ENCODE measurements at places on chromosomes 11 and 22. TPM values are rescaled to one million over a fixed set of nuclear protein-coding genes. Genes with fewer than 3 reads are reported as not detected.
A peak's percentile ranks its signal among the peaks of the same experiment; 100 is the strongest.

DNA sequence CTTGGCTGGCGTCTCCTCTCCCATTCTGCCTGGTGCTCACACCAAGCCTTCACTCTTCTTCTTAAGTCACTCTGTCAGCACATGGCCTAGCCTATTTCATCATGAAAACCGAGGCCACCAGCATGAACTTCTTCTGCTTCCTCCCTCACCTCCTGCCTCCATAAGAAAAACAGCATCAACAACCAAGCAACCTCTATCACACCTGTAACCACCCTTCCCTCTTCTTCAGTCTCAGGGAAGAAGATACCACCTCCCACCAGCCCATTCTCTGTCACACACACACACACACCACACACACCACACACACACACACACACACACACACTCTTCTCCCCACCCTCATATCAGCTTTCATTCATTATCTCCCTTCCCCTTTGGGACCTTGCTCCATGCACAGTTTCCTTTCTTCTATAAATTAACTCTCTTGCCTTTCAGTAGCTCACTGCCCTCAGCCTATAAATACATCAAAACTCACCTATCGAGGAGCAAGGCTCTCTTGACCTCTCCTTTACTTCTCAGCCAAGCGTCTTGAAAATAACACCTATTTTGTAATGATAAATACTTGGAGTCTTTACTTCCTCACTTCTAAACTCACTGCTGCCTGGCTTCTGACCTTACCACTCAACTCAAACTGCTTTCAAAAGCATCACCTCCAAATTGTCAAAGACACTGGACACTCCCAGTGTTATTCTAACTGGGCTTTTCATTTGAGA is 36.6 kb downstream of the SC5D start:
- no peak for DNase-seq

DNA sequence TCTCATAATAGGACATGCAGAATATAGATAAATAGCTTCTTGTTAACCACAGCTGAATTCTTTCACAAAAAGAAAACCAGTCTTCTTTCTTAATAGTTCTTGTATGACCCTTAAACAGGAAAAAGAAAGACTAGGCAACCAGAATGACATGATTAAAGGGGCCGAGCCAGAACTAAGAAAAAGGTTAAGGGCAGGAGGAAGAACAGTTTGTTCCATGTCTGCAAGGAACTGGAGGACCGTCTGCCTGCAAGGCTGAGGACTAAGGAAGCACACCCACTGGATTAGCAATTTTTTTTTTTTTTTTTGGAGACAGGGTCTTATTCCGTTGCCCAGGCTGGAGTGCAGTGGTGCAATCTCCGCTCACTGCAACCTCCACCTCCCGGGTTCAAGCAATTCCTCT is 26.0 kb upstream of the TMPRSS5 start:
- DNase-seq = no peak

DNA sequence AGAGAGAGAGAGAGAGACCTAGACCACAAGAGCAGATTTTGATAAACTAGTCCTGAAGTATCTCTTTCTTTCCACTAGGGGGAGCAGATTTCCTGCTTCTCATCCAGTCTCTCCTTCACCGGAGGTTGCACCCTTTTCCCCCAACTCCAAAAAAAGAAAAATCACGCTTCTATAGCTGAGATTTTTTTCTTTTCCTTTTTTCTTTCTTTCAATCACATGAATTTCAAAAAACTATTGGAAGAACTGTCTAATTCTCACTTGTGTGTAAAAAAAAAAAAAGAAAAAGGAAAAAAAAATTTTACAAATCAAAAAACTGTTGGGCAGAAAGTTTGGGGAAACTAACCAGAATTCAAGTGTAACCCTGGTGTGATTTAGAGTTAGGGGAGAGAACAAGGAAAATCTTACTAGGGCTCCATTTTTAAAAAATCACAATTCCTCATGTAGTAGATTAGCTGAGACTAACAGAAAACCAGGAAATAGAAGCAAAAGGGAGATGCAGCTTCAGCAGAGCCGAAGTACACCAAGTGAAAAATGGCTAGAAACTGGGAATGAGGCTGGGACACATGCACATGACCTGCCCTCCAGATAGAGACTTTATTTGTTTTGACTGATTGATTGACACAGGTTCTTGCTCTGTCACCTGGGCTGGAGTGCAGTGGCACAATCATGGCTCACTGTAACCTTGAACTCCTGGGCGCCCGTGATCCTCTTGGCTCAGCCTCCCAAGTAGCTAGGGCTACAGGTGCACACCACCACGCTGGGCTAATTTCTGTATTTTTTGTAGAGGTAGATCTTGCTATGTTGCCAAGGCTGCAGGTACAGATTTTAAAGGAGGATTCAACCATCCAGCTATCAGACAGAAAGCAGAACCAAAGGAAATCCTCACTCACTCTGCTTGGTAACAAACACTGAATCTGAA is 27.1 kb downstream of the SDHD start:
- no peak for DNase-seq

The DRD4 gene
- not detected for total RNA-seq

- DNase-seq = no peak
These were observed 58.2 kb downstream of the ZNF280B start for GRCh38 chr22:22450343-22450839.

The MFRP gene
- not detected for total RNA-seq

The MOGAT2 gene
- not detected for total RNA-seq

DNA sequence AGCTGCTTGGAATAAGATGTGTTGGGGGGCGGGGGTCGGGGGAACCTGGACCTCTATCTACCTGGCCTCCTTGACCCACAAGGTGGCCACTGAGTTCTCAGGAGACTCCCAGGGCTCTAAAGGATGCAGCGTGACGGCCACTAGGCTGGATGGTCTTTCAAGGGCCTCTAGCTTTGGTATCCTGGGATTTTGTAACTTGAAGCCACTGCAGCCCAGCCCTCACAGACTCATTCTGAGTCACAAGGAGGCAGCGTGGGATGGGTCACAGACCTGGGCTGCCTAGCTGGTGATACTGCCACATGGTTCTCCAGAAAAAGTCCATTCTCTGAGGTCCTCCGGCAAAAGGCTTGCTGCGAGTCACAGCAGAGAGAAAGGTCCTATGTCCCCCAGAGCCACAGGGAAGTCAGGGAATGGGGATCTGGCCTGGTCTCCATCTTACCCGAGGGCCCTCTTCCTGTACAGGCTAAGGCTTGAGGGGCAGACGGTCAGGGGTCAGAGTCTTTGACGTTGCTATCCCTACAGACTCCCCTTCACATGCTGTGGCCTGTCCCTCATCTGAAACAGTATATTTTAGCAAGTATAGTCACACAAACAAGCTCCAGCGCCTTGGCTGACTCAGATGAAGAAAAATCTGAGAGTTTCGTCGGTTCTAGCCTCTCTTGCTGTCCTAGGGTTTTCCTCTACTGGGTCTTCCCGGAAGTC is 52.4 kb downstream of the KCNC1 start:
- DNase-seq = no peak

- no peak for DNase-seq
These were observed 20.6 kb upstream of the AP1B1 start for GRCh38 chr22:29408940-29409339.

GRCh38 chr11:78256962-78257361 is 68.2 kb downstream of the USP35 start:
- peak; percentile 97 for DNase-seq

- no peak for DNase-seq
These were observed 78.2 kb downstream of the PPFIBP2 start for GRCh38 chr11:7591987-7592386.

The ACRV1 gene
- total RNA-seq = not detected

- DNase-seq = peak; percentile 79
These were observed 13.0 kb upstream of the MYEOV start for GRCh38 chr11:69280994-69281393.

The HEPN1 gene
- not detected for total RNA-seq

- no peak for DNase-seq
These were observed 7.7 kb upstream of the TCF20 start for GRCh38 chr22:42277988-42278776.

The LRP4 gene
- 22.5 TPM for total RNA-seq

- DNase-seq = no peak
These were observed 3.5 kb downstream of the YIF1A start for GRCh38 chr11:66285250-66285947.

GRCh38 chr22:44309137-44309536 is 3.6 kb downstream of the SHISAL1 start:
- peak; percentile 83 for DNase-seq

The CARNS1 gene
- 9.7 TPM for total RNA-seq

GRCh38 chr11:14306481-14306880 is 52.5 kb downstream of the RRAS2 start:
- DNase-seq = no peak

DNA sequence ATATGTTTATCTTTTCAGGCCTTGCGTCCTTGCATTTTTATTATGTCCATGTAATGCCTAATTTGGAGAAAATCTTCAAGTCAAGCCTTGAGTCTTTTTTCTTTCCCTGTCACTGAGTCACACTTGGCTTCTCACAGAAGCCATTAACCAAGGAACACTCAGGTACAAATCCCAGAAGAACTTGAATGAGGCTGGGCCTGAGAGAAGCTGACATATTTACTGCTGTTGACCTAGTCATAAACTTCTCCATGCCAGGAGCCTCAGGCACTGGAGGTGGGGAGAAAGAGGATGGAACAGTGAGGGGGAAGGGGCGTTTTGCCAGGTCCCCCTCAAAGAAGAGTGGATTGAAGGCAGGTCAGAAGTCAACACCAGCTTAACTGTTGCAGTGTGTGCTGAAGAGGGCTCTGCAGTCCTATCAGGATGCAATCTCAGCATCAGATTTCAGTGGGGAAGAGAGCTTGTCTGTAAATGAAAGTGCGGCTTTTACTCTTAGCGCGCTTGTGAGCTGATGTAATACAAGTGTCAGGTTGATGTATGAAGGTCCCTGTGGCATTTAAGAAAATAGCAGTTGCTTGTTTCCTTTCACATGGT is 526.0 kb downstream of the ETS1 start:
- DNase-seq = no peak

DNA sequence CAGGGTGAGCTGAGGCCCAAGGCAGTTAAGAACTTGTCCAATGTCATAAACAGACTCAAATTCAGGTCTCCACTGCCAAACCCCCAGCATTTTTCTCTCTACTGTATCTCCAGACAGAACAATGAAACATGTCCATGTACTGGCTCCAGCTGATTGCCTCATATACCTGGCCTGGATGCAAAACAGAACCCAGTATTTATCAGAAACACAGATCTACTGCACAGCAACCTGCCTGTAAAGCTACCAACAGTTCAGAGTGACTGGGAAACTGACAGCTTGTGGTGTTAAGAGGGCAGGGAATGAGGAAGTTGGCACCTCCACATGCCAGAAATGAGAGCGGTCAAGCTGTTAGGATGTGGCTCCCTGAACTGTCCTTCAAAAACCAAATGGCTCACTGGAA is 41.6 kb downstream of the C11orf71 start:
- DNase-seq = no peak
